Activated naive CD4-positive, alpha-beta T cell treated with anti-CD3 and anti-CD28 coated beads, Interleukin-2, amount 10 ng/mL, durations not matched to agents 7 days and 5 days (primary cell): ENCODE measurements at places on chromosomes 12 and 14.

DNA sequence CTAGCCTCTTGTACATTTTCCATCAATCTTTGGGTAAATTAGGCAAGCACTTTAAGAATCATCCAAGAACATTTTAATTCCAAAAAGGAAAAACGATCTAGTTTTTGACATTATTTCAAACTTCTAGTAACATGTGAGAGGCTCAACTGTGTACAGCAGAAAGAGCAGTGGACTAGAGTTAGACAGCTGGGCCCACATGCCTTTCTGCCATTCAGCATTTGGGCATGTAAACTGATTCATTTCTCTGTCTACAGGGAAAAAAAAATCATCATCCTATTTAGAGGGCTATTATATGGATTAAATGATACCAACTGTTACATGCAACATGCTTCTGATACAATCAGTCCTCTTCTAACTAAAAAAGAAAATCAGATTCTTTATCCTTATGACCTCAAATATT is 17.7 kb downstream of the ATP2B1 start:
- H3K4me1 ChIP-seq: no peaks in the 10 kb centered on the region
- H3K4me3 ChIP-seq: no peak overlapping the region
- H3K27me3 ChIP-seq: no peaks in the 10 kb centered on the region

DNA sequence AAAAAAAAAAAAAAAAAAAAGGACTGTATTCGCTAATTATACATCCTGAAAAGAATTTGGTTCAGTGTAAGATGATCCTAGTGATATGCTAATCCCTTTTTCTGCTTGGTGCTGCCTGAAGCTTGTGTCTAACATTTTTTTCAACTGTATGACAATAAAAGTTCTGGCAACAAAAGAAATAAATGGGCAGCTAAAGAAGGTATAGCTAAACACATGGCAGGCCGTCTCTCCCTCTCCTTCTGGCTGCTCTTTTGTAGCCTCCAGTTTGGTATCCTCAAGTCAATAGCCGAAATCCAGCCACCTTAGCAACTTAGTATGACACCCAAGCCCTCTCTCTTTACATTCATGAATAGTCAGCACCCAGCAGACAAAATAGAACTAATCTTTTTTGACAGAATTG is 198.3 kb upstream of the OTX2 start:
- H3K4me1 ChIP-seq: no peaks in the 10 kb centered on the region
- H3K36me3 ChIP-seq: no peaks in the 10 kb centered on the region
- no peak for DNase-seq
- no peak overlapping the region for H3K27ac ChIP-seq
- H3K27me3 ChIP-seq: no peaks in the 10 kb centered on the region
- H3K4me3 ChIP-seq: no peak overlapping the region

GRCh38 chr12:103809154-103809553 is 31.9 kb downstream of the NT5DC3 start:
- H3K4me1 ChIP-seq: no peaks in the 10 kb centered on the region
- H3K27ac ChIP-seq: no peak overlapping the region
- no peak for DNase-seq
- no peak overlapping the region for H3K4me3 ChIP-seq
- peaks cover 2% of the 10 kb centered on the region for H3K36me3 ChIP-seq

- no peak for DNase-seq
- H3K4me1 ChIP-seq: no peaks in the 10 kb centered on the region
- no peaks in the 10 kb centered on the region for H3K36me3 ChIP-seq
- H3K4me3 ChIP-seq: no peak overlapping the region
- H3K27me3 ChIP-seq: peaks cover 12% of the 10 kb centered on the region
These were observed 54.0 kb downstream of the PRIMA1 start for GRCh38 chr14:93734086-93734822.

- H3K4me3 ChIP-seq: peak overlapping the region; percentile 82
- no peak for DNase-seq
- no peaks in the 10 kb centered on the region for H3K27me3 ChIP-seq
- H3K27ac ChIP-seq: peak overlapping the region; percentile 91
- no peaks in the 10 kb centered on the region for H3K36me3 ChIP-seq
These were observed 473 bp upstream of the TMEM19 start for GRCh38 chr12:71685312-71685906.

DNA sequence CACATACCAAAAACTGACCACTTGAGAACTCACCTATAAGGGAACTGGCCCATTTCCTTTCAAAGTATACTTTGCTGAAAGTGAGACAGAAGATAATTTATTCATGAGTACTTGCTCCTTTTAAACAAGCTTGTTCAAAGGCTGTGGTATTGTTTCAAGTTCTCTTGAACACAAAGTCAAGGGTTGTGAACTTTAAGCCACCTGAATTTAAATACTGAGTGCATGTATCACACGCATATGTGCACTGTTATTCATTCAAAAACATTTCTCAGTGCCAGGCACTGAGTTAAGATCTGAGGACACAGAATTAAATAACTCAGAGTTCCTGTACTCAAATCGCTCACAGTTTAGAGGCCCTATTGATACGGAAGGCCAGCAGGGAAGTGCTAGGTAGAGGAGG is 19.1 kb upstream of the LDHB start:
- no peaks in the 10 kb centered on the region for H3K27me3 ChIP-seq
- no peak overlapping the region for H3K4me3 ChIP-seq
- H3K36me3 ChIP-seq: no peaks in the 10 kb centered on the region

- H3K27me3 ChIP-seq: peaks cover 5% of the 10 kb centered on the region
- no peaks in the 10 kb centered on the region for H3K36me3 ChIP-seq
- DNase-seq: no peak
These were observed 15.6 kb upstream of the CALM1 start for GRCh38 chr14:90381011-90381786.

DNA sequence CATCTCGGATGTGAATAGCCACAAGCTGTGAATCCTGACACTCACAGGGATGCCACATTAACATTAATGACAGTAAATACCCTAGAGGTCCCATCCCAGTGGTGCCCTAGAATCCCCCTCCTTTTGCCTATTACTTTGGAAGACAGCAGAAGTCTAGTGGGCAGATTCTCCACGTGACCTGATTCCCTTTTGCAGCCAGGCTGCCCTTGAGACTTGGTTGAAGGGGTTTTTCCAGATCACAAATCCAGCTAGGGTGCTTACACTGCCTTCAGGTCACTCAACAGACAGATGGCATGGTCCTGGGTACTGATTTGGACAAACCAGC is 8.7 kb downstream of the HDAC7 start:
- no peak for DNase-seq
- H3K4me3 ChIP-seq: peak overlapping the region; percentile 94
- no peaks in the 10 kb centered on the region for H3K27me3 ChIP-seq

DNA sequence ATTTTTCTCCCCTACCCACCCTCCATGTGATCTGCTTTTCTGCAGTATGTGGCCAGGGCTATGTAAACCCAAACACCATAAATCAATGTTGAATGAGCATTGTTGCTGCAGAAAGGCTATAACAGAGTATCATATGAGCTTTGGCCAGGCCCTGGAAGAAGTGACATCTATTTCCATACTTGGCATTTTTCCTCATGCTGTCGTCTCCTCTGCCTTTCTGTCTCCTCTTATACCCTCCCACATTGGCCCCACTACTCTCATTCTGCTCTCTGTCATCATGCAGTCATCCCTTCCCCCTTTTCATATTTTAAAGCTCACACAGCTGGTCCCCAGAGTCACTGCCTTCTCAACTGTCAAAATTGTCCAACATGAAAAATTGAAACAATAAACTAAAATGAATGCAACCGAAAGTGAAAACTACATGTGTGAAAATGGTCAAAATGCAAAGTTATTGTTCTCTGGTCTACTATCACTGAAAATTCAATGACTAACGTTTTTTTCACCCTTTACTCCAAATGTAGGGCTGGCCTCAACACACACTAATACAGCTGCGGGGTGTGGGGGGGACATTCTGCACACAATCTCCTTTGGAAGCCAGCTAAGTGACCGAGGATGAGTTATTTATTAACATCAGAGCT is 290.7 kb upstream of the TMPO start:
- H3K4me1 ChIP-seq: no peaks in the 10 kb centered on the region
- no peaks in the 10 kb centered on the region for H3K27me3 ChIP-seq
- H3K36me3 ChIP-seq: no peaks in the 10 kb centered on the region
- no peak for DNase-seq

- no peak overlapping the region for H3K4me3 ChIP-seq
- DNase-seq: no peak
- H3K27me3 ChIP-seq: peaks cover 73% of the 10 kb centered on the region
- H3K27ac ChIP-seq: no peak overlapping the region
- H3K4me1 ChIP-seq: peaks cover 68% of the 10 kb centered on the region
These were observed 6.8 kb downstream of the PLEKHG3 start for GRCh38 chr14:64711039-64711438.
